NCI-H1105 (cell line): ENCODE measurements at places on chromosomes 2 and 18.

DNA sequence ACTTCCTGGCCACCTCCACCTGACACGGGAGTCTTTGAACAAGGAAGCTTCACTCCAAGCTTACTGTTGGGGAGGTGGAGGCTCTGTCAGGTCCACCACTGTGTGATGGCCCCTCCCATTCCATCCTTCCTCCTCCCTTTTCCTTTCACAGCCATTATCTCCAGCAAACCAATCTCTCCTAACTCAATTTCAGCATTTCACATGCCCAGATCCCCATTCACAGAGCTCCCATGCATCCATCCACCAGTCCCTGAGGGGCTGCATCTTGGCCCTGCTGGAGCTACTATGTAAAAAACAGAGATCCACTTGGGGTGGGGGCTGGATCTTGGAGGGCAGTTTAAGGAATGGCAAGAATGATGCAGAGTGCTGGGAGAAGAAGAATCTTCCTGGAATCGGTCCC is 129.0 kb upstream of the COPS8 start:
- DNase-seq = no peak

DNA sequence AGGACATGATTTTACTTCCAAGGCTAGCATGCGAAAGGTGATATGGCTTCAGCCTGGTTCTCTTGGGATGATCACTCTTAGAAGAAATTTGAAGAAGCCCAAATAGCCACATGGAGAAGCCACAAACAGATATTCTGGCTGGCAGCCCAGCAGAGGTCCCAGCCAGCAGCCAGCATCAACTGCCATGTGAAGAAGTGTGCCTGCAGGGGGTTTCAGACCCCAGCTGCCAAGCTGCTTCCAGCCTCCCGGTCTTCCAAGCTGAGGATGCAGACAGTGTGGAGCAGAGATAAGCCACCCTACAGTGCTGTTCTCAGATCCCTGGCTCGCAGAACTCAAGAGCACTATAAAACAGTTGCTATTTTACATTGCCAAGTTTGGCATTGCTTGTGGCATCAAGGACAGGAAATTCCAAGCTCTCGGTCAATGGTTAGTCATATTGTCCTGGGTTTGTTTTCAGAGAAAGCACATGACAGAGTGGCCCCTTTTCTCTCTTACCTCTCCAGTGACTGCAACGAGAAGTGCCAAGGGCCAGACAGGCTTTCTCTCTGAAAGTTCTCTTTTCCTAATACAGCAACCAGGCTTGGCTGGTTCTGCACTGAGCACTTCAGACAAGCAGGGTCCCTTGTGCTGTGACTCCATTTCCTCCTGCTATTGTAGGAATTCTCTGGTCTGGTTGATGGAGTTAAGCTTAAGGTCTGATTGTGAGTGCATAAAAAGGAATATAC is 223.7 kb downstream of the ANKRD30B start:
- DNase-seq = no peak

DNA sequence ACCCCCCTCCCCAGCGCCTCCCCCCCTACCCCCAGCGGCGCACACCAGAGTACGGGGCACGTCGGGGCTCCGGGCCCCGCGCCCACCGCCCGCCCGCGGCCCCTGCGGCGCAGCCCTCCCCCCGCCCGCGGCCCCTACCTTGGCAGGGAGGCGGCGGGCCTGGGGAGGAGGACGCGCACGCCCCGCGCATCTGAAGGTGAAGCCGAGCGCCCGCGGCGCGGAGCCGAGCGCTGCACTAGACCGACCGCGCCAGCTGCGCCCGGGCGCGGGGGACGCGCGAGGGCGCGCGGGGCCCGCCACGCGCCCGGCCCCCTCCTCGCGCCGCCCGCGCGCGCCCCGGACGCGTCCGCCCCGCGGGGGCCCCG is at the start of gene ZNF516:
Gene ZNF516, minus strand, starts transcription at position 237 of the 365 bp plus-strand sequence. CDS start 52,188 bp downstream, outside the sequence.
- peak; percentile 39 for DNase-seq

DNA sequence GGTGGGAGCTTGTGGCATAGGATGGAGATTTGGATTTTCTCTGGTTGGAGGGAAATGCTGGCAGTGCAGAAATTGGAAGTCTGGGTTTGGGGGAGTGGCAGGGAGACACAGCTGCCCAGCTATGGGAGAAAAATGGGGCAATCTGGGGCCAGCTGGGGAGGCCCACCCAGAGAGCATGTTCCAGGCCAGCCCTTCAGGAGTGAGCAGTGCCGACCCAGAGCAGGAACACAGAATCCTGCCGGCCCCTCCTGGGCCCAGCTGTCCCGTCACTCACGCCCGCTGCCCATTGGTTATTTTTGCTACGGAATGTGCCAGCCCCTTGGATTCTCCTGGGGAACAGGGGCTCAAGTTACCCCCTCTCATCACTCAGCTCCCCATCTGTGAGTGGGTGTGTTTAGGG is 4.9 kb downstream of the SPEG start:
- no peak for DNase-seq

DNA sequence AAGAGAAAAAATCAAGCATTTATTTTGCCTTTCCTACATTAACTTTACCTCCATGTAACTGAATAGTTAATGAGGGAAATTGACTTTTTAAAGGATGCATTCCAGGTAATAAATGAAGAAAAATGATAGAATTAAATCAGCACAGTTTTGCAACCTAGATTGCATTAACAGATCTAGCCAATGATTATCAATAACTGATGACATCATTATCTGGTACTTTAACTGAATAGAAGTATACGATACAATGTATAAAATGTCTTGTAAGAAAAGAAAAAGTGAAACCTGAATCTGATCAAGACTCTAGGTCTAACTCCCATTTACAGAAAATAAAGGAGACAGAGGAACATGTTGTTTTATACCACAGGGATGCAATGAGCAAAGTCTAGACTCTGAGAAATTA is 126.0 kb upstream of the XPO1 start:
- no peak for DNase-seq
